Muscle of arm (tissue), 14 donors: ENCODE measurements at places on chromosomes 6 and 20. TPM values are rescaled to one million over a fixed set of nuclear protein-coding genes. Genes with fewer than 3 reads are reported as not detected.

MLN gene
- not detected for polyA plus RNA-seq

ITPA gene
- polyA plus RNA-seq: 45.7 TPM

DNA sequence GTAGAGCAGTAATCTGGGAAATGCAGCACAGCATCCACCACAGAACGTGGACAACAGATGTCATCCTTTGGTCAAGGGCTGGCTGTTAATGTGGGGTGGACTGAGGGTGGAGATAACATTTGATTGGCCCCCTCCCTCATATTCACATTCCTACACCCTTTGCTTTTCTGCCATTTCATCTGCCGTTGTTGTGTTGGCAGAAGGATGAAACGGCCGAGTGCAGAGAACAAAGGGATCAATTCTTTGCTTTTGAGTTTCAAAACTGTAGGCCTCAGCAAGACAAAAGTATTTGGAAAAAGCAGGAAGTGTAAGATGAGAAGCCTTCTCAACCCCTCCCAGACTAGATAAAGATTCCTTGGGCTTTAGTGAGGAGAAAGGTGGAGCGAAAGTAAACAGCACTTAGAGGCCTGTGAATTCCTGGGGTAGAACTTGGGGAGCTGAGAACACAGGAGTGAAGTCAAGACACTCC is 74.2 kb upstream of the PHIP start:
- no peak for DNase-seq

DNA sequence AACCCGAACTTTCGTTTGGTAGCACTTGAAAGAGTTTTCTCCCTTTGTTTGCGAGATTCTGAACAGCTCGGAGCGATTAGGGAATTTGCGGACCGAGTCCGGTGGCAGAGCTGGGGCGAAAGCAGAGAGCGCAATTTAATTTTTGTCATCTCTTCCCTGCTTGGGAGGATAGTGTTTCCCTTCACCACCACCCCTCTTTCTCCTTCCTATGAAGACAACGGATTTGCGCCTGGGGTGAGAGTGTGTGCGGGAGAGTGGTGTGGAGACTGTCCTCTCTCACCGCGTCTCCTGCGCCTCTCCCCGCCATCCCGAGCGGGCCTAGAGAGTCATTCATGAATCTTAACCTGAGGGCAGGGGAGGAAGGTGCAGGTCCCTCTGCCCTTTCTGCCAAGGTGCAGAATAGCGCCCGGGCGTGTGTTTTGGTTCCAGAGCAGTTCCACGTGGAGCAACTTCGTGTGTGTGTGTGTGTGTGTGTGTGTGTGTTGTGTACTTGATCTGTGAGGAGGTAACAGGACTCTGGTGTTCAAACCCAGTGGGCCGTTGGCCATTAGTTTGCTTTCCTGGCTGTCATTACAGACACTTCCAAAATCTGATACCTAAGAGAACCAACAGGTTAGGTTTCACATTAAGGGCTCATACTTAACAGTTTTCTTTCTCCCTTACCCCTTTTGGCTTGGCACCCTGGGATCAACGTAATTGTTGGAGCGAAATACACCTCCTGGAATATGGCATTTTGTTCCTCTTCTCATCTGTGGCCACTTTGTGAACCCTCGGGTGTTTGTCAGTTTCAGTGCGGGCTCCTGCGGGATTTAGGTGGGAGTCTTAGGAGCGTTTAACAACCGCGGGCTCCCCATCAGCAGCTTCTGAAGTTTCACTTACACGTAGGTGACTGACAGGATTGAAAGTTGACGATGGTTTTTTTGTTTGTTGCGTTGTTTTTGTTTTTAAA is 1.8 kb downstream of the EYA4 start:
- peak; percentile 49 for DNase-seq

DNA sequence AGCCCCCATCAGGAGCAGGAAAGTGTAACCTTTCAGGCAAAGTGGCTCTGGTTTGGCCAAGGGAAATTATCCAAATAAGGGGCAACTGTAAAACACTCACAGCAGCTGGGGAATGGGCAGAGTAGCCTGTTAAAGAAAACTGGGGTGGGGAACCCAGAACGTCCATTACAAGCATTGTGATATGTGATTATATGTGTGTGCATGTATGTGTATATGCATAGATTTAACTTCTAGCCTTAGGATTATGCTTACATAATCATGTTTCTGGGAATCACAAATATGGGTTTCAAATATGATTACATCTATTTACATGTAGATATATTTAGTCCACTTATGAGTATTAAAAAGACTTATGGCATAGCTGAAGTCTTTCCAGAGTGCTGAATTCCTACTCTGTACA is 278.1 kb upstream of the JAG1 start:
- DNase-seq: no peak

MAP3K7 gene
- 32.8 TPM for polyA plus RNA-seq

F13A1 gene
- 79.6 TPM for polyA plus RNA-seq

DNA sequence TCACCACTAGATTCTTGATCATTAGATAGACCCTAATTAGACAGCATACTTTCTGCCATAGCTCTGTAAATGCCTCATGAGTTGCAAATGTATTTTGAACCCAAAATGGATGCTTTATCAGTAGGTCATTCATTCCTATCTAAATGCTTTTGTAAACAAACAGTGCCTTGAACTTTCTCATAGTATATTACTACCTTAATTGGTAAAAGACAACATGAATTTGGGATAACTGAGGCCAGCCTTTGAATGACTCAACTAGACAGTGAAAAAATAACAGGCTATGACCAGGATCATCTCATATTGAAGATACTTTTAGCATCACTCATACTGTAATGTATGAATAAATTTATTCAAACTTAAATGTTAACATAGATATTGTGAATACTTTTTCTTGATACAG is 37.0 kb upstream of the PRL start:
- DNase-seq: no peak

DNA sequence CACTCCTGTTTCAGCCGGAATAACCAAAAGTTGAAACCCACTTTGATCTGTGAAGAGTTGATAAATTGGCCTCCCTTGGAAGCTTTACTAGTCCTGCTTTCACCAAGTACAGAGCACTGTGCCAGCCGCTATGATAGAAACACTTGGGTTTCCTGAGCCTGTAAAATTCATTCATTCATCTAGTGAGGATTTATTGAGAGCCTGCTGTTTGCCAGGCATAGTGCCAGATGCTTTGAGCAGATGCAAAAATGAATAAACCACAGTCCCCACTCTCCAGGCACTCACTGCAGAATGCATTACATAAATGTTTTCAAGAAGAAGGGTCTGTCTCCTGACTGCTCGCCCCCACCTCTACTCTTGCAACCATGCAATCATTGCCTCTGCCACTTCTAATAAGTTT is 25.3 kb upstream of the TMEM217 start:
- DNase-seq: peak; percentile 68

DNA sequence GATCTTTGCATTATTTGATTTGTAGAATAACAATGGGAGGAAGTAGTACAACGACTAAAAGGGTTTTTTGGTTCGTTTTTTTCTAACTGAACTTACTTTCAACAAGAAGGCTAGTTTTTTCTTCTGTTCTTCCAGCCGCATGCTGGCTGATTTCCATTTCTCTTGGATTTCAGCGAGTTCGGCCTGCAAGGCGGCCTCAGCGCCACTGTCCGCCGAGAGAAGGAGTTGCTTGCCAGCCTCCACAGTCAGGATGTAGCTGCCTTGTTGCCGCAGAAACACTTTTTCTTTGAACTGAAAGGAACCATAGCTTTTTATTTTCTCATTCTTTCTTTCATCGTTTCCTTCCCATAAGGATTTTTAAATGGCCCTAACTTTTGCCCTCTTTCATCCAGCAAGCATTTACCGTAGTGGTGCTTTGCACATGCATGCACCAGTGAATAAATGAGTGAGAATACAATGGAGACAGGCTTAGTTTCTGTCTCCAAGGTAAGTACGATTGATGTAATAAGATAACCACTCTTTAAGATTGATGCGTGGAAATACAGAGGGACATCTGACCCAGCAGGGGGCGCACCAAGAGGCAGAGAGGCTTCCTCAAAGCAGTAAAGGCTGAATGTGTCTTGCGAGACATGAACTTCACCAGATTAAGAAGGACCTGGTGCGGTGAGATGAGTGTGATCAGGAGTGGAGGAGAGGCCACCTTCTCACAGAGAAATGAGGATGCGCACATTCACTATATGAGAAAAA is 398.8 kb downstream of the ESR1 start:
- no peak for DNase-seq

GRCh38 chr6:144559865-144560593 is 274.9 kb downstream of the UTRN start:
- no peak for DNase-seq

GRCh38 chr20:40493549-40493948 is 195.5 kb downstream of the MAFB start:
- DNase-seq: no peak

- DNase-seq: peak; percentile 7
Observed at GRCh38 chr6:93675856-93676417, 256.6 kb upstream of the EPHA7 start.

EYA2 gene
- 2.3 TPM for polyA plus RNA-seq

GTSF1L gene
- not detected for polyA plus RNA-seq

PHACTR3 gene
- polyA plus RNA-seq: 9.2 TPM

- no peak for DNase-seq
Observed at GRCh38 chr6:84860509-84860908, 96.1 kb upstream of the TBX18 start.
